H4 (cell line): ENCODE measurements at places on chromosomes 2 and 18.

- DNase-seq, result no peak
These were observed 13.9 kb downstream of the CLASP1 start for GRCh38 chr2:121635371-121635770.

GRCh38 chr2:3677436-3677835 lies 19.4 kb downstream of the ALLC start:
- no peak for DNase-seq

- no peak for DNase-seq
These were observed 842.2 kb upstream of the VRK2 start for GRCh38 chr2:57204364-57204763.

- no peak for DNase-seq
These were observed 26.1 kb upstream of the SPTBN1 start for GRCh38 chr2:54429811-54430551.

GRCh38 chr18:69757733-69758132 lies 189.9 kb downstream of the CD226 start:
- no peak for DNase-seq

DNA sequence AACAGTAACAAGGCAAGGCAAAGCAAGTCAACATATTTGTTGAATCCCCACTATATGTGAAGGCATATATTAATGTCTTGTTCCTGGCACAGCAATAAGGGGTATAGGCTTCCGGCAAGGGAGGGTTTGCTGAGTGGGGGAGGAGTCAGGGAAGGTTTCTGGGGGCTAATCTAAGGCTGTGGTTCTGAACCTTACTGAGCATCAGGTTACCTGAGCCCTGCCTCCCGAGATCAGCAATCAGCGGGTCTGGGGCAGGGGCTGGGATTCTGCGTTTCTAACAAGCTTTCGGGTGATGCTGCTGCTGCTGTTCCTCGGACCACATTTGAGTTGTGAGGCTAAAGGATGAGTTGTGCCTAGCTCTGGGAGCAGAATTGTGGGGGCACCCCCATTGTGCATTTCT lies 401.7 kb upstream of the SPRED2 start:
- no peak for DNase-seq
